ENCODE measurements at places on chromosomes 7 and 10.

DNA sequence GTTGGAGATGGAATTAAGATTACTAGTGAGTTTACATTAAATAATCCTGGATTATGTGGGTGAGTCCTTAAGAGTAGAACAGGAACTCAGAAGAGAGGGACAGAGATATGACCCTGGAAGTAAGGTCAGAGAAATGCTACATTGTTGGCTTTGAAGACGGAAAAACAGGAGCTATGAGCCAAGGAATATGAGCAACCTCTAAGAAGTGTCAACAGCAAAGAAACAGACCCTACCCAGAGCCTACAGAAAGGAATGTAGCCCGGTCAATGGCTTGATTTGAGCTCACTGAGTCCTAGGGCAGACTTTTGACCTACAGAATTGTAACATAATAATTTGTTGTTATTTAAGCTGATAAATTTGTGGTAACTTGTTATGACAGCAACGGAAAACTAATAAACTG is 304.9 kb downstream of the IPMK start:
- DNase-seq, result no peak

DNA sequence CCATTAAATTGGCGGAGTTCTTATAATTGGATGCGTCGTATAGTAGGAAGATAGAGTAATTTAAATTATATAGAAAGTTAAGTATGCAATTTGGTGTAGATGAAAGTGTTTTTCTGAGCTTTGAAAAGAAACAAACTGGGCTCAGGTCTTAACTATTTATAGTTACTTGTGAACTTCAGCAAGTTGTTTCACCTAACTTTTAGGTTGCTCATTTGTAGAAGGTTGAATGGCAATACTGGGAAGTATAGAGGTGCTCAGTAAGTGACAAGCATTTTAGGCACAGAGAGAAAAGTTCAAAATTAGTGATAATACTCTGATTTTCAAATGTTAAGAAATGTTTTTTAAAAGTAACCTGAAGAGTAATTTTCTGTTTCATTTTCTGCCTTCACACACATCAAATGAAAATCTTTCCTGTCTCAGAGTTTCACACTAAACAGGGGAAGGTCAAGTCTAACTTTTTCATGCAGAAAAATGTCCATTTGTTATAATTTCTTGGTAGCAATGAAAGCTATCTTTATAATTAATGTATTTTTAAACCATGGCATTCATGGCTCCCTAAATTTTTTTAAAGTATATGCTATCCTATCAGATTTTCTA is 146.5 kb downstream of the PHF14 start:
- no peak for DNase-seq

GRCh38 chr10:129879655-129880054 is 84.4 kb downstream of the EBF3 start:
- DNase-seq, result no peak

- DNase-seq, result no peak
Measured at GRCh38 chr10:132939957-132940790, 2.2 kb downstream of the CFAP46 start.

- no peak for DNase-seq
Measured at GRCh38 chr10:64196638-64197315, 675.6 kb downstream of the REEP3 start.

GRCh38 chr10:131202990-131203389 is 108.5 kb downstream of the TCERG1L start:
- DNase-seq, result no peak

GRCh38 chr10:126872768-126873167 is 32.5 kb upstream of the DOCK1 start:
- DNase-seq, result no peak

GRCh38 chr10:1214882-1215540 is 158.8 kb downstream of the WDR37 start:
- no peak for DNase-seq

- DNase-seq, result no peak
Measured at GRCh38 chr10:124689911-124690498, 54.2 kb downstream of the FAM53B start.

- DNase-seq, result no peak
Measured at GRCh38 chr10:73083221-73083620, 13.4 kb downstream of the P4HA1 start.

GRCh38 chr10:104904753-104905323 is 263.7 kb downstream of the SORCS3 start:
- no peak for DNase-seq

DNA sequence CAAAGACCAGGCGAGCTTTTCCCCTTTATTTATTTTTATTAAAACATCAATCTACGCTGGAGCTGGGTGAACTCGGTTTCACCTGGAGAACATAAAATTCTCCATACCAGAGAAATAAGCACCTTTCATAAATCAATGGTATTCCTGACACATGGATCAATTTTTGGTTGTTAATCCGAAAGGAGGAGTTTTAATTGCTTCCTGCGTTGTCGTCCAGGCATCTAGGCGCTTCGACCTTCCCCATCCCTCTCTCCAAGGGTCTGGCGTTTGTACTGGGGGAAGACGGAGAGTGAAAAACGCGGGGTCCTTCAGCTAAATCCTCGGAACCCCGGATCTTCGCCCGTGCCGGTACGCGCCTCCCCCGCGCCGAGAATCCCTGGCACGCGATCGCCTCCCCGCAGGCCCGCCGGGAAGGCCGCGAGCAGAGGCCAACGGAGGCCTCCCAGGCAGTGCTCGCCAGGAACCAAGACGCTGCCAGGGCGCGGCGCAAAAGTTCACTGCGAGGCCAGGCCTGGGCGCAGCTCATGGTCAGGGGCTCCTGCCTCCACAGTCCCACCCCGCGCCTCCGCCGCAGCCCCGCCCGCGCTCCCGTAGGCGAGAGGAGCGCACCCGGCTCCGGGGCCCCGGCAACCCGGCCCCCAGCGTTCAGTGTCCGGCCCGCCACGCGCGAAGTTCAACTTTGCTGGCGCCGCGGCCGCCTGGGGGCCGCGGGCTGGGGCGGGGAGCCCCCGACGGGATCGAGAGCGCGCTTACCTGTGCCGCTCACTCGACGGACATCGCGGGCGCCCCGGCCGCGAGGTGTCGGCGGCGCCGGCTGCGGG is 8.3 kb upstream of the EBF3 start:
- DNase-seq, result no peak

DNA sequence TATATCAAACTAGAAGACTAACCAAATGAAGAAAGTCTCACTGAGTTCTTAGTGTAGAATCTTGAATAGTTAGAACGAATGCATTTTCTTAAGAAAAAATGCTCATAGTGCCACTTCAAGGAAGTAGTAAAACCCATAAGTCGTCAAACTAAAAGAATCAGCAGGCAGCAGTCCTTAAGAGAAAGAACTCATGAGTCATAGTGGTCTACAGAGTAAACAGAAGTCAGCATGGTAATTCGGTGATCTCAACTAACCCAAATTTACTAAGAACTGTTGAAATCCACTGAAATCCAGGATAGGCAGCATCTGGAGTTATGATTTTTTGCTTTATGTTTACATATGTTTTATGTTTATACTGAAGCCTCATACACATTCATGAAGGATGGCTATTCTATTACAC is 256.2 kb downstream of the LHFPL3 start:
- no peak for DNase-seq

GRCh38 chr10:118783776-118784545 is 29.2 kb upstream of the CACUL1 start:
- no peak for DNase-seq

DNA sequence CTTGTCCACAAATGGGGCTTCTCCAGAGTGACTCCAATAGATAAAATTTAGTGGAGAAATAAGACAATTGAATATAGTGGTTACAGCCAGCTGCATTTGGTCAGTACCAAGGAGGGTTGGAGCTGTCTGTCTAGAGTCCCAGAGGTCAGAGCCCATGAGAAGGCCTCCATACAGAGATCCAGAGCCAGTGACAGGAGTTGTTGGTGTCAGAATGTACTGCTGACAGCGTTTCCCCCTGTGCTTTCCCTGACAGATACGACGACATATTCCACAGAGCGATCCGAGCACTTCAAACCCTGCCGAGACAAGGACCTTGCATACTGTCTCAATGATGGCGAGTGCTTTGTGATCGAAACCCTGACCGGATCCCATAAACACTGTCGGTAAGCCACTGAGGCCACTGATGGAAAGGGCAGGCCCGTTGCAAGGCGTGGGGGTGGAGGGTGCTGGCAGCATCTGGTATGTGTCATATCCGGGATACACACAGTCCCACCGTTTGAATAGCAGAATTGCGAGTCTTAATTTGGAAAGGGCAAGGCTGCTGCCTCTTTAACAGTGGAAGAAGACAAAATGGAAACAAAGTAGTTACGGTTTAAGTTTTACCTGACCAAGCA is 483.6 kb downstream of the NRG3 start:
- no peak for DNase-seq

DNA sequence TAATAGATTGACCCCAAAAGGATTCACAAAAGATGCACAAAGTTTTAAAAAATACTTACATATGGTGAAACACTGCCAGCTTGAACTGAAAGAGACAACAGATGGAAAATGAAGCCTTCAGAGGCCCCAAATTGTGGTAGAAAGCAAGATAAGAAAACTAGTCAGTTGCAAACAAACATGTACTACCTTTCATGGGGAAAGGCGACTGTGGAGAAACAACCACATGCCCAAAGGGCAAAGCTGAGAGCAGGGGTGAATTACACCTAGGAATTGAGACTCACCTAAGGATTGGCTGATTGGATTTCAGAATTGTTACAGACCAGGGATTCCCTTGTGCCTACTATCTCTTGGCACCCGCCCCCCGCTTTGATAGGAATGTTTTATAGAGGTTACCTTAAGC is 13.1 kb downstream of the EPC1 start:
- no peak for DNase-seq

GRCh38 chr7:12713625-12714378 is 26.4 kb downstream of the ARL4A start:
- DNase-seq, result no peak

DNA sequence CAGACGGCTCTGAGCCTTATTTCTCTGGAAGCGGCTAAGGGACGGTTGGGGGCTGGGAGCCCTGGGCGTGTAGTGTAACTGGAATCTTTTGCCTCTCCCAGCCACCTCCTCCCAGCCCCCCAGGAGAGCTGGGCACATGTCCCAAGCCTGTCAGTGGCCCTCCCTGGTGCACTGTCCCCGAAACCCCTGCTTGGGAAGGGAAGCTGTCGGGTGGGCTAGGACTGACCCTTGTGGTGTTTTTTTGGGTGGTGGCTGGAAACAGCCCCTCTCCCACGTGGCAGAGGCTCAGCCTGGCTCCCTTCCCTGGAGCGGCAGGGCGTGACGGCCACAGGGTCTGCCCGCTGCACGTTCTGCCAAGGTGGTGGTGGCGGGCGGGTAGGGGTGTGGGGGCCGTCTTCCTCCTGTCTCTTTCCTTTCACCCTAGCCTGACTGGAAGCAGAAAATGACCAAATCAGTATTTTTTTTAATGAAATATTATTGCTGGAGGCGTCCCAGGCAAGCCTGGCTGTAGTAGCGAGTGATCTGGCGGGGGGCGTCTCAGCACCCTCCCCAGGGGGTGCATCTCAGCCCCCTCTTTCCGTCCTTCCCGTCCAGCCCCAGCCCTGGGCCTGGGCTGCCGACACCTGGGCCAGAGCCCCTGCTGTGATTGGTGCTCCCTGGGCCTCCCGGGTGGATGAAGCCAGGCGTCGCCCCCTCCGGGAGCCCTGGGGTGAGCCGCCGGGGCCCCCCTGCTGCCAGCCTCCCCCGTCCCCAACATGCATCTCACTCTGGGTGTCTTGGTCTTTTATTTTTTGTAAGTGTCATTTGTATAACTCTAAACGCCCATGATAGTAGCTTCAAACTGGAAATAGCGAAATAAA is 175.5 kb downstream of the RNF216 start:
- DNase-seq, result no peak

- DNase-seq, result no peak
Measured at GRCh38 chr7:134893920-134894319, 92.4 kb upstream of the AGBL3 start.

DNA sequence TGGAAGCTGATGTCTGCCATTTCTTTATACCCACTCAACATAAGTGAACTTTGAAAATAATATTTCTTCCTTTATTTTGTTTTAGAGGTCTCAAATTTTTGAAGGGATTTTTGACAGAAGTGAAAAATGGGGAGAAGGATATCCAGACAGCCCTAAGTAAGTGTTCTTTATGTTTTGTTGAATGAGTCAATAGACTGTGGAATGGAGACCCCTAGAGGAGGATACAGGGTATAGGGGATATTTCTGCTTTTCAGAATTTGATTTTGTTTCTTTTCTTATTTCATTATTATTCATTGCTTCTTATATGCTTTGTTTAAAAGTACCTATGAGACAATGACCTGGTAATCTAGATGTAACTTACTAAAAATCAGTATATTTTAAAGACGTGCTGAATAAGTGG is 34.4 kb downstream of the PLEKHA8 start:
- peak; percentile 4 for DNase-seq

Measured in CD4-positive, alpha-beta T cell treated with Interleukin-6 at 100 ng/mL for 8 hours (primary cell).